ENCODE measurements at places on chromosomes 16 and 17.

DNA sequence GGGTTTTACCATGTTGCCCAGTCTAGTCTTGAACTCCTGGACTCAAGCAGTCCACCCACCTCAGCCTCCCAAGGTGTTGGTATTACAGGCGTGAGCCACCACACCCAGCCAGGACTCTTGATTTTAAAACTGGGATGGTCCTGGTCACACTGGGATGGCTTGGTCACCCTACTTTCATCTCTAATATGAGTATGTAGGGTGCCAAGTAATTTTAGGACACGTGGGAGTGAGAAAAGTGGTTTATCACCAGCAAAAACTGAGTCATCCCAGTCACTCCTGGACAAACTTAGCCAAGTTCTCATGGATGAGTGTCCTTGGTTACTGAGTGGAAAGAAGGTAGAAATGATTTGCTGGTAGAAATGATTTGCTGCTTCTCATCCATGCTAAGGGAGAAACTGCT is 9.9 kb downstream of the CLEC19A start:
- no peak for DNase-seq

GRCh38 chr17:6244253-6244652 is 174.1 kb downstream of the WSCD1 start:
- no peak for DNase-seq

- DNase-seq: no peak
Measured at GRCh38 chr16:28110074-28110473, 46.6 kb upstream of the GSG1L start.

DNA sequence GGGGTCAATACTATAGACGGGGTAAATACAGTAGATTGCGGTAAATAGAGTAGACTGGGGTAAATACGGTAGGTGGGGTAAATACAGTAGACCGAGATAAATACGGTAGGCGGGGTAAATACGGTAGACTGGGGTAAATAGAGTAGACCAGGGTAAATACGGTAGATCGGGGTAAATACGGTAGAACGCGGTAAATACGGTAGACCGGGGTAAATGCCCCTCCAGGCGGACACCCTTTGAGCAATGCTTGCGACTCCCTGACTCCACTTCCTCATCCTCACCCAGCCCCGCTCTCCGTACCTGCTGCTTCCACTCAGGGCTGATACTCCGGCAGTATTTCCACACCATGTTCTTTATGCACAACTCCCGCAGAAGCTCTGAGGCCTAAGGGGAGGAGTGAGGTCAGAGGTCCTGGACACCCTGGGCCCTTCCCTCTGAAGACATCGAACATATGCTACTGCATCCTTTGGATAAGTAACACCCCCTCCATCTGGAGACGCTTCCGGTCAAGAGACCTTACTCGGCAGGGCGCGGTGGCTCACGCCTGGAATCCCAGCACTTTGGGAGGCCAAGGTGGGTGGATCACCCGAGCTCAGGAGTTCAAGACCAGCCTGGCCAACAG is 13.3 kb upstream of the CRK start:
- no peak for DNase-seq

DNA sequence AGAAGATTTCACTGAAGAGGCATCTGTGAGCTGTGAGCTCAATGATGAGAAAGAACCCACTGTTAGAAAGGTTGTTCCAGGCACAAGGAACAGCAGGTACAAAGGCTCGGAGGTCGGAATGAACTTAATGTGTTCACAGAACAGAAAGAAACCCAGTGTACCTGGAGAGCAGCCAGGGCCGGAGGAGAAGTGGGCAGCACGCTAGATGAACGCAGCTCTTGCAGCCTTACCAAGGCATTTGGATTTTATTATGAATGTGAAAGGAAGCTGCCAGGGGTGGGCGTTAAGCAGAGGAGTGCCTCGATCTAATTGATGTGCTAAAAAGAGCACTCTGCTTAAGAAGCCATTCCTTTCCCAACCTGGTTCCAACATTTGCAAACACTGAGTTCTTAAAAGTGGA is 19.0 kb downstream of the EEF2K start:
- DNase-seq: no peak

- DNase-seq: no peak
Measured at GRCh38 chr17:30290077-30290476, 1.7 kb downstream of the BLMH start.

GRCh38 chr16:81456523-81457325 is 12.1 kb downstream of the CMIP start:
- DNase-seq: no peak

GRCh38 chr17:39170109-39170508 is 4.1 kb upstream of the ARL5C start:
- DNase-seq: no peak

GRCh38 chr16:74607962-74608356 is 1.0 kb upstream of the GLG1 start:
- DNase-seq: no peak

DNA sequence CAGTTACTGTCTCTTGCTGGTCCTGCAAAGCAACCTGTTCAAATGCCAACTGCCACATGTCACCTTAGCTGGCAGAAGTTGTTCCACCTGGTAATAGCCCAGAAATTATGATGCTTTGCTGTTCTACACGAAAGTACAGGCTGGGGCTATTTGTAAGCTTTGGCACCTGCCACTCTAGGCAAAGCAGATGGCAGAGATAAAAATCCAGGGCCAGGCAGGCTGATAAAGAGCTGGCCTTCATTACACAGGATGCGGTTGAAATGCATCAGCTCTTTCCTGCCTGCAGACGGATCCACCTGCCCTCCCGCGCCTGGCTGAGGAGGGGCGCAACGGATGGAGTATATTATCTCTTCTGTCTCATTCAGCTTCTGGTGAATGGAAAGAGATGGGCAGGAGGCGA is 29.3 kb upstream of the KDM8 start:
- no peak for DNase-seq

DNA sequence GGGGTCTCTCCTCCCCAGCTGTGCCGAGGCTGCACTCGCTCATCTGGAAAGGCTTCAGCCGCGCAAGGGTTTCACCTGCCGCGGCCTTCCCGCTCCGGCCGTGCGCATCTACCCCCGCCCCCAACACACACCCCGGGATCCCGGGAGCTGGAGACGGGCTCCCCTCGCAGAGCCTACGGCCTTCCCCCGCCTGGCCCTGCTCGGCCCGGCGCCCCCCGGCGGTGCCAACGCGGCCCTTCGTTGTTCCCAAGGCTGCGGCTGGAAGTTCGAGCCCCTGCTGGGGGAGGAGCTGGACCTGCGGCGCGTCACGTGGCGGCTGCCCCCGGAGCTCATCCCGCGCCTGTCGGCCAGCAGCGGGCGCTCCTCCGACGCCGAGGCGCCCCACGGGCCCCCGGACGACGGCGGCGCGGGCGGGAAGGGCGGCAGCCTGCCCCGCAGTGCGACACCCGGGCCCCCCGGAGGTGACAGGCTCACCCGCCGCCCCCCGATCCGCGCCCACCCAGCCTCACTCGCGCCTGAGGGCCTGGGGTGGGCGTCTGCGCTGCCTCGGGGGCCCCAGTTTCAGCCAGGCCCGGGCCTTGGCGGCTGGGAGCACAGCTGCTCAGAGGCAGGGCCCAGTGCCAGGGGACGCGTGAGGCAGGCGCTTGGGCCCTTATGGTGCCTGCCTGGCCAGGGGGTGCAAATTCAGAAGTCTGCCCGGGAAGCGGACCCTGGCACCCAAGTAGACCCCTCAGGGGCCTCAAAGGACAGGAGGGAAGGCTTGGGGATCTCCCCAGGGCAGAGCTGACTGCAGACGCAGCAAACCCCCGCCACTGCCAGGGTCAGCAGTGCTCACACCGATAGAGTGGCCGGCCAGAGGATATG is 11.2 kb downstream of the GALK1 start:
- DNase-seq: peak; percentile 58

- no peak for DNase-seq
Measured at GRCh38 chr17:79831265-79832217, 7.7 kb downstream of the CBX4 start.

- DNase-seq: no peak
Measured at GRCh38 chr16:88809068-88809675, 2.6 kb downstream of the APRT start.

- no peak for DNase-seq
Measured at GRCh38 chr17:4796552-4796920, 572 bp downstream of the PSMB6 start.

DNA sequence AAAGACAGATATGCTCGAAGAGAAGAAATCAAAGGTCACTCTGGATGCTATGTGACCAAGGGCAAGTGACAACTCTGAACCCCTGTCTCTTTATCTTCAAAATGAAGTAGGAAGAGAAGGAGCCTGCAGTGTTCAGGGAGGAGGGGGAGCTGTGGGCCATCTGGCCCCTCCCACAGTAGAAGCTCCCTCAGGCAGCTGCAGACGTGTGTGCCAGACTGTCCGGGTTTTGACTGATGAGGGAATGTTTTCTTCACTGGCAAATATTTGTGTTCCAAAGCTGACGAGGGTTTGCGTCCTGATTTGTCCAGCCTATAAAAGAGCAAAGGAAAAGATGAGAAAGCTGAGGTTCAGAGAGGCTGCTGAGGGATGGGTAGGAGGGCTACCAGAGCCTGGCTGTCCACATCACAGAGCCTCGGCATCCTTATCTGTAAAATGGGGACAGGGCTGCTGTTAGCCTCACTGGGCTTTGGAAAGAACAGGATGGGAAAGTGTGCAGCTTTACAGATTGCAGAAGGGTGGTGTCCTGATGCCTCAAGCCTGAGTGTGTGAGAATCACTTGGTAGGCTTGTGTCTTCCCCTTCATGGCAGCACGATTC is 1.8 kb upstream of the GINS2 start:
- DNase-seq: no peak

DNA sequence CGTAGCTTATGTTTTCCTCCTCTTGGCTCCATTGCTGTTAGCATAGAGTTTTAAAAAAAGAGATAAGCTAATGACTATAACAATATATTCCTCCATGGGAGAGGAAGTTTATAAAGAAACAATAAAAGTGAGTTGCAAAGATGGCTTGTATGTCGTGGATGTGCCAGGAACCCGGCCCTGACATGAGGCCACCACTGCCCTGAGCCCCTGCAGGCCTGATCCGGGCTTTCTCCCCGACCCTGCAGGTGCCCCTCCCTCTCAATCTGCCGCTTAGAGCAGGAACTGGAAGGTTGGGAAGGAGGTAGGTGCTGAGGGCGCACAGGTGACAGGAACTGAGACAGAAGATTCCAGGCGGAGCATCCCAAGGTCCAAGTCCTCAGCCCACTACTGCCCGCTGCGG is 11.7 kb downstream of the PAM16 start:
- no peak for DNase-seq

DNA sequence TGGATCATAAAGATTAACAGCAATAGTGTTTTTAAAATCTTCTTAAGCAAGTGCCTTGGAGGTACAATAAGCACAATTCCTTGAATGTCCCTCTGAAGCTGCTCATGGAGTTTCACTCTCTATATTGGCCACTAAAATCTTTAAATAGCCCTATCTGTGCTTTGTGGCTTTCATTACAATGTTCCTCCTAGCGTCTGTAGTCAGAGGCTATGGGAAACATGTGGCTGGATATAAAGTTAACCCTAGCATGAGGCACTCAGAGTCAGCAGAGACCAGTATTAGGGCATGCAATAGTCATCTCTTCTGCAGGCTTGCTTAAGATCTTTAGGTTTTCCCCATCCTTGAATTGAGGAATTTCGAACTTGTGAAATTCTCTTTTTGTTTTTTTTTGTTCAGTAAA is 668.2 kb downstream of the CDH11 start:
- no peak for DNase-seq

DNA sequence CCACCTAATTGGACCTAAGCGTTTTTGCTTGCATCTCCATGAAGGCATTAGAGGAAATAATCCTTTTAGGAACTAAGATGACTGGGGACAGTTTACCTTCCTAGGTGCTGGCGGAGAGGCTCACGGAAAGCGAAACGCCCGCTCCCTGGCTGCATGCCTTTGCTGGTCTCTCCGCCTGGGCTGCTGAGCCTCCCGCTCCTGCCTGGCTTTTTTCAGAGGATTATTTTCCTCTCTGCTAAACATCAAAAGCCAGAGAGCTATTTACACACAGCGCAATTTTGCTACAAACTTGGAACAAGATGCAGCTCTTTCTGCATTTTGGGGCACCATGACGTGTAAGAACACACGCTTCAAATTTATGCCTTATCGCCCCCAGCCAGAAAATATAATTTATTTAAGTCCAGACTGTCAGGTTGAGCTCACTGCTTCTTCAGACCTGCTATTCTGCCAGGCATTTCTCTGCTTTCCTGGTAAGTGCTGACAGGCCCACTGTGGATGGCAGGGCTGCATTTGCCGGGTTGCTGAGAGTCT is 124.4 kb downstream of the SPACA3 start:
- no peak for DNase-seq

- DNase-seq: no peak
Measured at GRCh38 chr16:81517629-81518438, 73.2 kb downstream of the CMIP start.

DNA sequence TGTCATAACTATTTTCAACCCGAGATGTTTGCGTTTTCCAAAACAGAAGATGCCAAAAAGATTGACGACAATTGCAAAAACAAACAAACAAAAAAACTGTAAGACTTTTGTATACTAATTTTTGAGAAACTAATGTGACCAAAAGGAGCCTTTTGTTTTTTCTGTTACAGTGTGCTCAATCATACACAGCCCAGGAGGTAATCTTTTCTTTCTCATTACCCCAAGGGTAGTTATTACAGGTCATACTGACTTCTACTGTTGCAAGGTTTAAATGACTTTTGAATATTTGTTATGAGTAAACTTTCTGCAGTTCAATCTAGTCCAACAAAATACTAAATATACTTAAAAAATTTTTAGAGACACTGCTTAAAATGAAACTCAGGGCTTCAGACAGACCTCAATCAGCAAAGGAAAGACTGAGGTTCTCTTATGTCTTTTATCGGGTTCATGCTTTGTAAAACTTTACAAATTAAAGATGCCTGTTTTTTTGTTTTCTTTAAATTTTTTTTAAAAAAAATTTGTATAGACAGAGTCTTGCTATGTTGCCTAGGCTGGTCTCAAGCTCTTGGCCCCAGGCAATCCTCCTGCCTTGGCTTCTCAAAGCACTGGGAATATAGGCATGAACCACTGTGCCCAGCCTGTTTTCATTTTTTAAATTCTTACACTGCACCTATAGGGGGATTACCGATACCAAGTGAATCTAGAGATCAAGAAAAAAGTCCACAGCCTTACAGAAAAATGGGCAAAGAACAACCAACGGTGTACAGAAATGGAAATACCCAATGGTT is 47.6 kb downstream of the SPOP start:
- no peak for DNase-seq

DNA sequence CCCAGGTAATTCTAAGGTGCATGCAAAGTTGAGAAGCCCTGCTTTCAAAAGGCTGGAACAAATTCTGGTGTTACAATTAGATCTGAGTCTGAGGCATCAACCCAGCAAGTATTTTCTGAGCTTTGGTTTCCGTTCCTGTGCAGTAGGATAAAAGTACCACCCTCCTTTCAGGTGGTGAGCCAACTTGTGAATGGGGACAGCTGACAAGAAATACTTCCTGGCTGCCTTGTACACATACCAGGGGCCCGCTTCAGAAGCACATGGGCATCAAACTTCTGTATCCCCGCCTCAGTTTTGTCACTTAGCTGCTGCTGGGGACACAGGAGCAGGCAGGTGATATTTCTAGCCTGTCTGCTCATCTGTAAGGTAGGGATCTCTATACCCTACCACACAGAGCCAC is 252.2 kb downstream of the CPPED1 start:
- no peak for DNase-seq

Data from T1000 (cell line).